ENCODE measurements at places on chromosomes 4 and X. TPM values are rescaled to one million over a fixed set of nuclear protein-coding genes. Genes with fewer than 3 reads are reported as not detected.

DNA sequence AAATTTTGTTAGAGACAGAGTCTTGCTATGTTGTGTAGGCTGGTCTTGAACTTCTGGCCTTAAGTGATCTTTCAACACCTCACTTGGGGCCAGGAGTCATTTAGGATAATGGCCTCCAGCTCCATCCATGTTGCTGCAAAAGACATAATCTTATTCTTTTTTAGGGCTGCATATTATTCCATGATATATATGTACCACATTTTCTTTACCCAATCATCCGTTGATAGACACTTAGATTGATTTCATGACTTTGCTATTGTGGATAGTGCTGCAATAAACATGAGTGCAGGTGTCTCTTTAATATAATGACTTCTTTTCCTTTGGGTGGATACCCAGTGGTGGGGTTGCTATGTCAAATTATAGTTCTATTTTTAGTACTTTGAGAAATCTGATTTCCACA, 140.9 kb upstream of the LCORL start:
- no peak for DNase-seq

DNA sequence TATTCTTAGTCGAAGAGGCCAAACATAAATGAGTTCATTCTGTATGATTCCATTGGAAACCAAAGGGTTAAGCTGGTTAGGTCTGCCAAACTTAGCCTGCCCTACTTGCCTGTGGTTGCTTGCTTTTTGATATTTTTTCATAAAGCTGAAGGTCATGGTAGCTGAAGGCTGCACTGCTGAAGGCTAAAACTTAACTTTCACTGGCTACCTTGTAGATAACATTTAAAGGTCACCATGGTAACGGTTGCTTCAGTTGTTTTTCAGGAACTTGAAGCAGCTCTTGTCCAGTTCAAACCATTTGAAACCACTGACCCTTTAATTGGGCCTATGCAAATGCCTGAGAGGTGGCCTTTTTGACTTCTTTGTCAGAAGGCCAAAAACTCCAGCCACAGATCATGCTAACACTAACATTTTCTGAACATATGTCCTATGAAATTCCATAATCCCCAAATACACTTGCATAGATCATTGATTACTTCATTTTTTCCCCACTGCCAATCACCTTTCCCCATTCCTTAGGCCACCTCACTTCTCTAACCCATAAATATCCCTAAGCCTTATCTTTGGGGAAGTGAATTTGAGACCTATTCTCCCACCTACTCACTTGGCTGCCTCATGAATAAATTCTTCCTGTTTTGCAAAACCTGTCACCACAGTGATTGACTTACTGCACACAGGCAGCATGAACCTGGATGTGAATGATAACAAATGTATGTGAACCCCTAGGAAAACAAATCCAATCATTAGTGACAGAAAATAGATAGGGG, 10.7 kb upstream of the SMIM10L2A start:
- DNase-seq = no peak

- DNase-seq = no peak
Measured at GRCh38 chr4:61583696-61584095, 383.6 kb downstream of the ADGRL3 start.

DNA sequence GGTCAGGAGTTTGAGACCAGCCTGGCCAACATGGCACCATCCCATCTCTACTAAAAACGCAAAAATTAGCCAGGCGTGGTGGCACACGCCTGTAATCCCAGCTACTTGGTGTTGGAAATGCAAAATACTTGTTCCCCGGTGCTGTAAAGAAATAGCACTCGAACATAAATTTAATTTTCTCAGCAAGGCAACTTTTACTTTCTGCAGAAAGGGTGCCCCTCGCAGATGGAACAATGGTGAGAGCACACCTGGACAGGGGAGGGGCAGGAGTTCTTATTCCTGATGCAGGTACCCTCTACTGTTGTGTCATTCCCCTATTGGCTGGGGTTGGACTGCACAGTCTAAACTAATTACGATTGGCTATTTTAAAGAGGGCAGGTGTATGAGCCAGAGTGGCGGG, 139.7 kb downstream of the FHIP1A start:
- no peak for DNase-seq

GRCh38 chr4:105453550-105454205, 20.2 kb downstream of the PPA2 start:
- no peak for DNase-seq

The KLKB1 gene
- total RNA-seq = not detected

The CNKSR2 gene
- not detected for total RNA-seq

Data from SJSA1 (cell line).